ENCODE measurements at places on chromosomes 6 and 20.

- DNase-seq: no peak
Measured at GRCh38 chr20:37921341-37921929, 18.5 kb downstream of the VSTM2L start.

DNA sequence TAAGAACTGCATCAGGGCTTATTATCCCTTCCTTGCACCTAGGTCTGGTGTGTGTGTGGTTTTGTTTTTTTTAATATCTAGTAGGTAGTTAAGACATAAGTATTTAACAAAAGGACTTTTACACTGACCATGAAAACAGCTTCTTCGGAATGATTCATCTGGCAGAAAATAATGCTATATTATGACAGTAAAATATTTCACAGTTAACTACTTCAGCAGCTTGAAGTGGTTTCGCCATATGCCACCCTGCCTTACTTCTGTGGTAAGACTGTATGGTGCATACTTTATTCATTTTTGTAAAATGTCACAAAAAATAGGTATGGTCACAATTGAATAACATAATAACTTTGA, 858 bp upstream of the PTPRK start:
- DNase-seq: no peak

DNA sequence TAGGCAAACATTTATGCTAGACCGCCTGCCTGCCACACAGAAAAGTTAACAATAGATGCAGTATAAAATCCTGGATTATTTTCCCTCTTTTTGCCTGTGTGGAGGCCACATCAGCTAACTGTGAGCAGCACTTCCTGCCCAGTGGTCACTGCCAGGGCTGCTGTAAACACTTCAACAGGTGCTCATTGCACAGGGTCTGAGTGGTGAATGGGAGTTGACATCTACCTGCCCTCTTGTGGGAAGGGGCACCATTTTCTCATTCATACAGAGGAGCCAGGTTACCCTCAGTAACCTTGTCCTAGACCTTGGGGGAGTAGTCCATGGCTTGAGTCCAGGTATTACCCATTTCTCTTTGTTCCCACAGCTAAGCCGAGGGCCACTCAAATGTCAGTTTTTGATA, 235.3 kb downstream of the TMEM242 start:
- DNase-seq: no peak

- DNase-seq: no peak
Measured at GRCh38 chr6:6315660-6316059, 4.8 kb downstream of the F13A1 start.

- DNase-seq: no peak
Measured at GRCh38 chr6:74642101-74642500, 563.8 kb downstream of the COL12A1 start.

GRCh38 chr20:32963176-32963575, 41.1 kb downstream of the SUN5 start:
- no peak for DNase-seq

GRCh38 chr6:19303383-19303782, 533.8 kb upstream of the ID4 start:
- no peak for DNase-seq

DNA sequence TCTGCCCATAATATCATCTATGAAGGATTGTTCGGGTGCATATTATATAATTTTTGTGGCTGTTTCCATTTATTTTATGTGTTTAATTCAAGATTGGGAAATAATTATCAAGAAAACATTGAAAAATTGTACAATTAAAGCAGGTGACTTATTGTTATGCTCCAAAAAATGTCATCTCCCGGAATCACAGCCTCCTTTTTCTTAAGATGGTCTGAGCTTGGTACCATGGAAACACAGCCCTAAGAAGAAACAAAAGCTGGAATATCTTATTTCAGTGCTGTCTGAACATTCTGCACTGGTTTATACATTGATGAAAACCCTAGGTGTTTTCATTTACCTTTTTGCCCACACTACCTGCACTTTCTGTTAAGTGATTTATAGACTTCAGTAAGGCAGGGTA, 367.2 kb downstream of the ARHGAP18 start:
- no peak for DNase-seq
